MM.1S (cell line): ENCODE measurements at places on chromosomes 6 and 20.

DNA sequence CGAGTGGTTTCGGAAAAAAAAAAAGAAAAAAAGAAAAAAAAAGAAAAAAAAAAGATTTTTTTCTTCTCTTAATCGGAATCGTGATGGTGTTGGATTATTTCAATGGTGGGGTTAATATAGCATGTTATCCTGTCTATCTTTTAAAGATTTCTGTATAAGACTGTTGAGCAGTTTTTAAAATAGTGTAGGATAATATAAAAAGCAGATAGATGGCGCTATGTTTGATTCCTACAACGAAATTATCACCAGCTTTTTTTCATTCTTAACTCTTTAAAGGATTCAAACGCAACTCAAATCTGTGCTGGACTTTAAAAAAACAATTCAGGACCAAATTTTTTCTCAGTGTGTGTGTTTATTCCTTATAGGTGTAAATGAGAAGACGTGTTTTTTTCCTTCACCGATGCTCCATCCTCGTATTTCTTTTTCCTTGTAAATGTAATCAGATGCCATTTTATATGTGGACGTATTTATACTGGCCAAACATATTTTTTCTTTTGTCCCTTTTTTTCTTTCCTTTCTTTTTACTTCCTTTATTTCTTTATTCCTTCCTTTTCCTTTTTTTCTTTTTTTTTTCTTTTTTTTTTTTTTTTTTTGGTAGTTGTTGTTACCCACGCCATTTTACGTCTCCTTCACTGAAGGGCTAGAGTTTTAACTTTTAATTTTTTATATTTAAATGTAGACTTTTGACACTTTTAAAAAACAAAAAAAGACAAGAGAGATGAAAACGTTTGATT is 3.6 kb downstream of the SOX4 start:
- DNase-seq, result peak; percentile 43

DNA sequence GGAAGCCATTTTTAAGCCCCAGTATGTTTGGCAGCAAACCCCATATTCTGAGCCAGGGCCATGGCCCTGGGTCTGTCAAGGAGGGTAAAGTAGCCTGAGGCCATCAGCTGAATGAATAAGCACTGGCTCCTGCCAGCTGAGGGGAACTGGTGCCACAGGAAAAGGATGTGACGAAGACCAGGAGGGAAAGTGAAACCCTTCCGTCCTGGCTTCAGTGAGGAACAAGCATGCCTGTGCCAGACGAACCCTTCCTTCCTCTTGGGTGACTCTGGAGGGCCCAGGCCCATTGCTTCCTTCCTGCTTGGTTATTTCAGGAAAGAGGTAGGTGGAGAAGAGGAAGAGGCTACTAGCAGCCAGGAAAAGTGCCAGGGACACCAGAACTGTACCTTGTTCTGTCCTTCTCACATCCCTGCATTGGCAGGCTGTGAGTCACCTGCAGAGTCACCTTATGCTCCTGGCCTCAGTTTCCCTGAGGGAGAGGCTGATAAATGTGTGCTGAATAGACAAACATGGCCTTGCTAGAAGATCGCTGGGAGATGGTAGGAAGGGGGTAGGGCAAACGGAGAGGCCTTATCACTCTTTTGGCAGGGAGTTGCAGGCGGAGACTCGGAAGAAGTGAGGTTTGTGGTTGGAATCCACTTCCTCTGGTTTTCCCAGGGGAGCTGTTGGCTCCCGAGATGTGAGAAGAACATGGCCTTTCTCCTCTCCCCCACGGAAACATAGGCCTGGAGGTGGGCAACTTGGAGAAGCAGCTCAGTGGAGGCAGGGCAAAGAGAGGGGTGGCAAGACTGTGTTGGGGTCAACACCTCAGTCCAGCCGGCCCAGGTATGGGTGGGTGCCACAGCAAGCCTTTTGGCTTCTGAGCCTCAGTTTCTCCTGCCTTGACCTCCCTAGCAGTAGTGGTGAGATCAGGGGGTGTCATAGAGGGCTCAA is 37.4 kb downstream of the COX4I2 start:
- DNase-seq, result peak; percentile 60

- DNase-seq, result no peak
Measured at GRCh38 chr6:100217225-100218012, 223.4 kb upstream of the MCHR2 start.

GRCh38 chr6:31767096-31767645 is 4.7 kb downstream of the SAPCD1 start:
- DNase-seq, result no peak

DNA sequence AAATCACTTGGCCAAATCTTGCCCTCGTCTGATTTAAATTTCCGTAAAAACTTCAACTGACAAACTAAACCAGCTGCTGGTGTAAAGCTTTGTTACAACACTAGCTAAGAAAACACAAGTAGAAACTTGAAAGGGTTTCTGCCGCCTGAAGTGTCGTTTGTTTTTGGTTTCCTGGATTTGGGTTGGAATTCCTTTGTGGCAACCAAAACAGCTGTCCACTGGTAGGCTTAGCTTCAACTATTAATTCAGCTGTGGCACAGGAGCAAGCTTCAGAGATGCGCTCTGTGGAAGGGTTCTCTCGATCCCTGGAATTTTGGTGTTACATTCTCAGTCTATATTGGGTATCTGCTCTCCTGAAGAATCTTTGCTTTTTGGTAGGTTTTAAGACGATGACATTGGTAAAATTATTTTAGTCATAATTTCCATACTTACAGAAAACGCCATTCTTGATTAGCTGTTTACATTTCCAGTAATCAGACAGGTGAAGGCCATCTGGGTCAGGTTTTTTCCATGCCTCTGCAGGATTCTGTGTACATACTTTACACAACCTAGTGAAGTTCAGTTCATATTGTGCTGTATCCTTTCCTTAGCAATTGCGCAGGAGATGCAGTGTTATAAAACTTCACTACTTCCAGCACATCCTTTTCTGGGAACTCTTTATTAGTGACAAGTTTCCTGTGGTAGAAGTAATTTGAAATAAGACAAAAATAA is 29.9 kb upstream of the SAMD3 start:
- no peak for DNase-seq

DNA sequence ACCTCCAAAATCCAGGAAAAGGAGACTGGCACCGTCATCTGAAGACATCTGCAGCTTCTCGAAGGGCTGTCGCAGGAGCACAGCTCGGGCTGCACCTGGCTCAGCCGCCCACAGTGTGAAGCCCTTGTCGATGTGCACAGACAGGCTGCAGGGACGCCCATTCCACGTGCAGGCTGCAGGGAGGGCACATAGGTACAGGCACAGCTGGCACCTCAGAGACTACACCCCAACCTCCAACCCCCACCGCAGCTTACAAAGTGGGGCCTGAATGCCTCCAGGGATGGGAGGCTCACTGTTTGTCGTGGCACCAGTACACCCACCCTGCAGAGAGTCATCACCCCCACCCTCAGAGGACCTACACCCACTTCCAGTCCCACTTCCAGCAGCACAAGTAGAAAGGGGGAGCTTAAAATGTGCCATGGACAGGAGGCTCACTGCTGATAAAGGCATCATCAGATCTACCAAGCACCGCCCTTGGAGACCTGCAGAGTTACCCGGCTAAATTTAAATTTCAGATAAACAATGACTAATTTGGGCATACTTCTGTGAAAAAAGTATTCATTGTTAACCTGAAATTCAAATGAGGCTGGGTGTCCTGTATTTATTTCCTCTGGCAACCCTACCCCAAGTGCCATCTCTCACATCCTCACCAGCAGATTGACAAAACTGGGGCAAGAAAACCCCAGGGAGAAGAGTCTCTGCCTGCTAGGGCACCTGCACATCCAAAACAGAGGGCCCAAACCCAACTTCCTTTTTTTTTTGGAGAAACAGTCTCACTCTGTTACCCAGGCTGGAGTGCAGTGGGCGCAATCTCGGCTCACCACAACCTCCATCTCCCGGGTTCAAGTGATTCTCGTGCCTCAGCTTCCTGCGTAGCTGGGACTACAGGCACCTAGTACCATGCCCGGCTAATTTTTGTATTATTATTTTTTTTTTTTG is 7.7 kb upstream of the CDK5RAP1 start:
- no peak for DNase-seq

DNA sequence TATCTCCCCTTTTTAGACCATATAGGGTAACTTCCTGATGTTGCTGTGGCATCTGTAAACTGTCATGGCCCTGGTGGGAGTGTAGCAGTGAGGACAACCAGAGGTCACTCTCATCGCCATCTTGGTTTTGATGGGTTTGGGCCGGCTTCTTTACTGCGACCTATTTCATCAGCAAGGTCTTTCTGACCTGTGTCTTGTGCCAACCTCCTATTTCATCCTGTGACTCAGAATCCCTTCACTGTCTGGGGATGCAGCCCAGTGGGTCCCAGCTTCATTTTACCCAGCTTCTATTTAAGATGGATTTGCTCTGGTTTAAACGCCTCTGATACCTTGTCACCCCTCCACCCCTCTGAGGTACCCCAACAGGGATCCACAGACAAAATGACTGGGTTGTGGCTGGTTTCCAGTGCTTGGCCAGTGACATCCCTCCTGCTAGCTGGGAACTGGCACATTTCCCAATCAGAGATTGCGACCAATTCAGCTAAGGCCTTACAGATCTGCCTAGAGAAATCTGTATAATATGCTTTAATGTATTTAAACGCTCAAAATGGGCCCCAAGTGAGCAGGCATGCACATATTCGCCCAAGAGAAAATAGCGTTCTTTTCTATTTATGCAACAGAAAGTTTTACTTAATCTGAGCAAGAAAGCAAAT is 315.6 kb upstream of the QKI start:
- DNase-seq, result no peak

DNA sequence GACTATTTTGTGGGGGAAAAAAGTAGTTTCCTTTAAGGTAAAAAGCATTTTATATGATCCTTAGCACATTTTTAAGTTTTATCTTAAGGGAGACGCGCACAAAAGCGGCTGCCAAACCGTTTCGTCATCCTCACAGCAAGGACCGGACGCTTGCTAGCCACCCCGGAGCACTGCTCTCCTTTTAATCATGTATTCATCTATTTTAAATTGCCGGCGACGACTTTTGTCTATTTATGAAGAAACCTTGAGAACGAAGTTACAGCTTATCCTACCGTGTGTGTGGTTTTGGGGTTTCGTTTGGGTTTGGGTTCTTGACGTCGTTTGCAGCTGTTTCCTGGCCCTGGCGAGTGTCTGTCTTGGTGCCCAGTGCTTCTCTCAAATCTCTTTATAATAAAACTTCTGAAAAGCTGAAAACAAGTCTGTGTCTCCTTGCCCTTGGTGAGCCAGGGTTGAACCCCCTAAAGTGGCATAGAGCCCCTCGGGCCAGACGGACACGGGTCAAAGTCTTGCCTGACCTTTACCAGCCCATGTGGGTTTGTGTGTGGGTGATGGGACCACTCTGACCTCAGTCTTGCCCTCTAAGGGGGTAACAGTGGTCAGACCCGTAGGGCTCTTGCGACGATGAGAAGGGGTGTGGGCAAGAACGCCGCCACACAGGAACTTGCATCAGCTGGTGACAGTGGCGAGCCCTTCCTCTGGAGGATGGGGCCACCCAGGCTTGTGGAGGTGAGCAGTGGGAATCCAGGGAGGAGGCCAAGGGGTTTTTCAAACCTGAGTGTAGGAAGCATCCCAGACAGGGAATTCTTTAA is 117.6 kb downstream of the JPH2 start:
- DNase-seq, result peak; percentile 97

DNA sequence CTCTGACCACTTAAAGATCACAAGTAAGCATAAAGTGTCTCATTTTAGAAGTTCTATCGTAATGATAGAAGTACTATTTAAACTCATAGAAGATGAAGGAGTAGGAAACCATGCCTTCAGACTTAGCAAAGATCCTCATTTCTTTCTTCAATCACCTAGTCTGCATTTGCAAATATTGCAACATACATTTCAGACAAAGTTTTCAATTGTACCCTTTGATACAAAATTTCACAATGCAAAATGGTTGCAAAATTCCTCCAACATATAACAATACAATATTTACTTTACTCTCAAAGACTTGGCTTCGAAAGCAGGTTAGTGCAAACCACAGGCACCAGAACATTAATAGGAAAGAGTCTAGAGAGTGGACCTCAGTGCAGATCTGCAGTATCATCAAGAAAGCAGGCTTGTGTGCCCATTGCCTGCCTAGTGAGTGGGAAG is 16.1 kb upstream of the ROS1 start:
- DNase-seq, result no peak

GRCh38 chr6:34236443-34237315 is at the start of gene HMGA1:
TSS of gene HMGA1 (plus strand) at chr6:34236873. CDS start at chr6:34240781, 3,908 bp downstream.
- peak; percentile 94 for DNase-seq

DNA sequence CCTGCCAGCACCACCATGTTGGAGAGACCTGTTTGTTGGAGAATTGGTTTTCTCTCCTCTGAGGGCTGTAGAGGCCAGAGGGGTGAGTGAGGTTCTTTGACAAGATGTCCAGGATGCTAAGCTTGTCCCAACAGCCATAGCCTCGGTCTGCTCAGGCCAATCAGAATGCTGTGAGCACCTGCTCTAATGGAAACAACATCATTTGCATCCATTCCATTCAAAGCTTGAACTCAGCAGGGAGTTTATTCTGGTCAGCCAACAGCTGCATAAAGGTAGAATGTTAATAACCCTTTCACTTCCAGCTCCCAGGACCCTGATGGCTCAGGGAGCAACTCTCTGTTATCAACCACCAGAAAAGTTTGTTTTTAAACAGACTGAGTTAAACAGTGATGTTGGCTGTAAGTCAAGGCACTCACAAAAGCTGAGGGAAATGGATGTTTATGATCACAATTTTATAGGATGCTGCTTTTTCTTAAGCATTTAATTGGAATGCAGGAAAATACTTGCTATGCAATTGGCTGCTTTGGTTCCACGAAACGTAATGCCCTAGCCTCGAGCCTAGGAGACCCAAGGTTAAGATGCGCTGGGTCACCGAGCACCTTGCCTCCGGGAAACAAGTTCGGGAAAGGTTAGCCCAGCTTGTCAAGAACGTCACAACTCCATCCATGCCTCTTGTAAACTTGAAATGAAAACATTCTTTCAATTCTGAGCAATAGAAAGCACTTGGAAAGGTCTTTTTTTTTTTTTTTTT is 155.2 kb downstream of the NFATC2 start:
- DNase-seq, result no peak

GRCh38 chr6:163991321-163991720 is 576.8 kb downstream of the QKI start:
- DNase-seq, result no peak
